ENCODE measurements at places on chromosomes 6 and 20.
A peak's percentile ranks its signal among the peaks of the same experiment; 100 is the strongest.

- no peak for DNase-seq
Observed at GRCh38 chr6:7692453-7692784, 33.5 kb upstream of the BMP6 start.

GRCh38 chr20:59163631-59164530 lies at the start of gene ZNF831:
TSS of gene ZNF831 (plus strand) at chr20:59163821. CDS start at chr20:59191020, 27,199 bp downstream.
- no peak for DNase-seq

- peak; percentile 49 for DNase-seq
Observed at GRCh38 chr6:15073344-15073789, 172.5 kb upstream of the JARID2 start.

DNA sequence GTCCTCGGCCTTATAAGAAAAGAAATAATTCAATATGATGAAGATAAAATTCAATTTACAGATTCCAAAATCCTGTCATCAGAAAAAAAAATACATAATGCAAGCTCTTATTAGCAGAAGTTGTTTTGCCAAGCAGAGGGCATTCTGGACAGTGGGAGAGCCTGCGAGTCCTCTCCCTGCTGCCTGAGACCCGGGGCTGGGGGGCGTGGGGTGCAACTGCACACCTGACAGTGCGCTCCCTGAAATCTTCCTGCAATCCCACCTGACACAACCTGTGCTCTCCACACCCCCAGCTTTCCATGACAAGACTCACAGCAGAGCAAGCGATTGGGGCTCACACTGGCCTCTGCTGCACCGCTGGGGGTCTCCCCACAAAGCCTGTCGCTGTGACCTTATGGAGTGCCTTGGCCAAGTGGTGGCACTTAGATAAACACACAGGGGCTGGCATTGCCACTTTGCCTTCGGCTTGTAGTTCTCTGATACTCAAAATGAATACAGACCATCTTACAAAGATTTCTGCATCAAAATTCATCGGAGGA lies 130.3 kb upstream of the PDE10A start:
- DNase-seq = no peak

DNA sequence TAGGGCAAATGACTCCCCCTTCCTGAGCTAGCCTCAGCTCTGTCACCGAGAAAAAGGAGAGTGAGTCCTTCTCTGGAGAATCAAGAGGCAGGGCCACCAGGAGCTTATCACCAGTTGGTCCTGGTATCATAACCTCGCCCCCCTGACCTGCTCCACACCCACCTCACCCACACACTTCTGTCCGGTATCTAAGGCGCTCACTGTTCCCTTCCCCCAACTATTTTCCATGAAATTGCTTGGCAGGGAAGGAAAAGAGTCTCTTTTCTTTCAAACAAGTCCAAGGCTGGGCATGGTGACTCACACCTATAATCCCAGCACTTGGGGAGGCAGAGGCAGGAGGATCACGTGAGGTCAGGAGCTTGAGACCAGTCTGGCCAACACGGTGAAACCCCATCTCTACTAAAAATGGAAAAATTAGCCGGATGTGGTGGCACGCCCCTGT lies 77.6 kb downstream of the ZMYND8 start:
- DNase-seq = peak; percentile 54
